Urinary bladder (tissue), 4 donors: ENCODE measurements at places on chromosomes 2 and 18.

- DNase-seq = no peak
These were observed 90.5 kb downstream of the TMEM185B start for GRCh38 chr2:120132691-120133090.

GRCh38 chr2:101831351-101831865 is 133.9 kb downstream of the MAP4K4 start:
- no peak for DNase-seq

DNA sequence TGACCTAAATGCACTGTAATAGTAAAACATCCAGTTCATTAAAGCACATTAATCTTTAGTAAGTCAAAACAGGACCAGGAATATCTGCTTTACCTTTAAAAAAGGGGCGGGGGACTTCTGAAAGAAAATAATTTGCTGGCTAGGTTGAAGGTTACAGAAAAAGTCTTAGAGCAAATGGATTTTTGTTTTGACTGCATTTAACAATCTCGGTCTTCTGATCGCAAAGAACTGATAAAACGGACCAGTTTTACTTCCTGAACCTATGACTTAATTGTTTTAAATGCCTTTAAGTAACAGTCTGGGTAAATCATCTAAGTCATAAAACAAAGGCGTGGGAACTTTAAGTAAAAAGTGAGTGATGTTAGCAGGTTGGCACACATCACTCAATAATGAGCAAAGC is 783 bp downstream of the BUB1 start:
- DNase-seq = no peak

DNA sequence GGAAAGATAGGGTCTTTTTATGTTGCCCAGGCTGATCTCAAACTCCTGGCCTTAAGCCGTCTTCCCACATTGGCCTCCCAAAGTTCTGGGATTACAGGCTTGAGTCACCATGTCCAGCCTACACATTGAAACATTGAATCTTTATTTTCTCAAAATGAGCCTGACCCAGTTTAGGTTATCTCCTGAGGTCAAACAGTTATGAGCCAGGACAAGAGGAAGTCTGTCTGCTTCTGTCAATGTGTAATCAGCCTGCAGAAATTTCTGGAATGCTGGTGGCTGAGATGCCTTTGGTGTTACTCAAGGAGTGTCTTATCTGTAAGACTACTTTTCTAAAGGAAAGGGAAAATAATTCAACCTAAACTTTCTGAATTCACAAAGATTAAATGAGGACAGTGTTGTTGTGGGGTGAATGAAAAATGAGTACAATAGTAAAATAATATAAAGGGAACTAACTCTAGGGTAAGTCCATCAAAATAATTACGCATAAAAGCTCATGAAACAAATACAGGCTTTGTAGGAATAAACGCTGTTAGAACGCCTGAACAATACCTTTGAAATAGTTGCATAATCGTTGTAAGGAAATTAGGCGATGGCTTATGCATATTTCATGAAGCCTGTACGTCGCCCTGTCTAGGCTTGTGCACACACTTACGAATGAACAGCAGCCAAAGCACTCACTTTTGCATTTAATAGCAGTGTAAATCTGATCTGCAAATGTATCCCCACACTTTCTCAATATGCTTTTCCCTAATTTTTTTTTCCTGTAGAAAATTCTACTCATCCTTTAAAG is 260.8 kb downstream of the RDH14 start:
- DNase-seq = no peak

DNA sequence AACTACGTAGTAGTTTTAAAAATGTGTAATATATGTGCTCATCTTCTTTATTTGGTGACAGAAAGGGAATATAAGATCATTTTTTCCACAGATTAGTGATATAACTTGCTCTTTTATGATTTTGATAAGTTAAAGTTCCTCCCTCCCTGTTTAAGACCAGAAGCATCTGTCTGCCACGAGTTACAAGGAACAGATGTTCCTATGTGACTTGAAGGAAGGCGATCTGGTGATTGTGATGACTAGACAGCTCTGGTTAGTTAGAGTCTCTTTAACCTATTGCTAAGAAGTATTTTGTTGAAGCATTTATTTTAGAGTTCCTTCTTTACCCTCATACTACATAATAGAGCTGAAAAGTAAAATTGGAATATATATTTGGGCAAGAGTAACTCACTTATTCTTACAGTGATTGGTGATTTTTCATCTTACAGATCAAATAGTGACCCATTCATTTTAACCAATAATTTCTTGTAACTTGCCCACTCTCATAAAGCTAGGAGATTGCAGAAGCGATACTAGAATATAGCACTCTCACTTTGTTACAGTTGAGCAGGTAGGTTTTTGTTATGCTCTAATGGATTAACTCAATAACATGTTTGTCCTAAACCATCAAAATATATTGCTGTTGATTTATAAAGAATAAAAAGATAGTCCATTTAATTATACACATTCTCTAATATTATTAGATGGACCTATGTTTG is 218.7 kb downstream of the SLC4A10 start:
- DNase-seq = no peak

DNA sequence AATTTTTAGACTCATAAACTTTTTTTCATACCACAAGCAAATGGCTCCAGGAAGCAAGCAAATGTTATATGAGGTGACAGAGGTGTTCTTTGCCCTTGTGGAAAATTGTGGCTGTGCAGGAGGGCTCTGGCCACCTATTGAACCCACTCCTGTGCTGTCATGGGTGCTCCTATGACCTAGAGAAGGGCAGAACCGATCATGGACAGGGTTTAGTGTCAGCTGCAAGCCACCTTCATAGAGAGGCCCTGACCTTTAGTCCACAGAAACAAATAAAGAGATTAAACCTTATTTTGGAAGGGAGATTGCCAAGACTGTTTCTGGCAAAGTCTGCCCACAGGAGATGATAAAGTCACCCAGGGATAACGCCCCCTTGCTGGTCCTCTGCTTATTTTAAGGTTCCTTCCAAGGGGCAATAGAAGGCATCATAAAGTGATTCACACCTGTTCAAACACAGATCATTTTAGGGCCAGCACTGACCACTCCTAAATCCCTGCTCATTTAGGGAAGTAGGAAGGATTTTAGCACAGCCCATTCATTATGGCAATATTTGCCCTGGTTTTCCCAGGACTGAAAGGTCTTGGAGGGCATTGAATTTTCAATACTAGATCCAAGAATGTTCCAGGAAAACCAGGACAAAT is 26.1 kb upstream of the STAT4 start:
- DNase-seq = no peak

DNA sequence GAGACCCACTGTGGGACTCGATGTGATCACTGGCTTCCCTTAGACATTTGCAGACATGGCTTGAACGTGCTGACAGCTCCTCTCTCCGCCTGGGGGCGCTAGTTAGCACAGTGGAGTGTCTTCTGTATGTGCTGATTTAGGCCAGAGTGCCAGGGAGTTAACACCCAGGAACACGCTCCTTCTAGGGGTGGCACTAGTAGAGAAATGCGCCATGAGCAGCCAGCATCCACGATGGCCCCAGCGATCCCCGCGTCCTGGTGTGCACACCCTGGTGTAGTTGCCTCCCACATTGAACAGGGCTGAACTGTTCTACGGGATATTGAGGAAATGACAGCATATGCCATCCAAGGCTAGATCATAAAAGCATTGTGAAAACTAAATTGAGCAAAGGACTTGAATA is 11.4 kb upstream of the NMUR1 start:
- DNase-seq = no peak

GRCh38 chr2:137943678-137944347 is 20.5 kb upstream of the HNMT start:
- DNase-seq = no peak

DNA sequence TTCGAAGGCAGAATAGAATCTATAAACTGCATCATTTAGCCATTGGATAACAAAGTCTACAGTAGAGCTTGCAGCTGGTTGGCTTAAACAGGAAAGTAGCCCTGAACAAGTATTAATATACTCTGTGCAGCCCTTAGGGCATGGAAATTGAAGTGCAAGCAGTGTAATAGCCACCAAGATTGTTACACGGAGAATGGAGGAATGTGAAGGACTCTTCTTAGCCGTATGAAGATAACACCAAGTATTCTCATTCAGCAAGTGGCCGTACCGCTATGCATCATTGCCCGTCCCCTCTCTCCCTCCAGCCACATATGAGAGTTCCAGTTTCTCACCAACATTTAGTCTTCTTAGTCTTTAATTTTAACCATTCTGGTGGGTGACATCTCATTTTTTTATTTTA is 40.5 kb downstream of the ANKRD12 start:
- DNase-seq = no peak

- DNase-seq = no peak
These were observed 352.4 kb downstream of the ZNF516 start for GRCh38 chr18:76142611-76143010.

- no peak for DNase-seq
These were observed 280.1 kb upstream of the SALL3 start for GRCh38 chr18:78699499-78699898.

DNA sequence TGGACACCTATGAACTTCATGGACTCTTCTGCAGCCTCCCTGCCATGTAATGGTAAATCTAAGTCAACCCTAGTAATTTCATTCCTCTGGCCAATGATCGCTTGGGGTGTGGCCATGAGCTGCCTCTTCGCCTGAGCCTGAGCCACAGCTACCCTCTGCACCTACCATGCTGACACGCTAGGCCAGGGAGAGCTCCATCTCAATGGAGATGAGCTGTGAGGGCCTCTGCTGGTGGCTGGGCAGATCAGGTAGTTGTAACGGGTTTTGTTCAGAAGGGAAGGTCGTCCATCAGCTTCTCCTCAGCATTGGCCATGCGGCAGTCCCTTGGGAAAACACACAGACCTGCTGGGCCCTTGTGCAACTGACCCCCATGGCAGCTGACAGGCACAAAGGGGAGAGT is 24.4 kb downstream of the MPHOSPH10 start:
- DNase-seq = no peak

- DNase-seq = no peak
These were observed 1.3 kb upstream of the TBC1D8 start for GRCh38 chr2:101152272-101153076.

DNA sequence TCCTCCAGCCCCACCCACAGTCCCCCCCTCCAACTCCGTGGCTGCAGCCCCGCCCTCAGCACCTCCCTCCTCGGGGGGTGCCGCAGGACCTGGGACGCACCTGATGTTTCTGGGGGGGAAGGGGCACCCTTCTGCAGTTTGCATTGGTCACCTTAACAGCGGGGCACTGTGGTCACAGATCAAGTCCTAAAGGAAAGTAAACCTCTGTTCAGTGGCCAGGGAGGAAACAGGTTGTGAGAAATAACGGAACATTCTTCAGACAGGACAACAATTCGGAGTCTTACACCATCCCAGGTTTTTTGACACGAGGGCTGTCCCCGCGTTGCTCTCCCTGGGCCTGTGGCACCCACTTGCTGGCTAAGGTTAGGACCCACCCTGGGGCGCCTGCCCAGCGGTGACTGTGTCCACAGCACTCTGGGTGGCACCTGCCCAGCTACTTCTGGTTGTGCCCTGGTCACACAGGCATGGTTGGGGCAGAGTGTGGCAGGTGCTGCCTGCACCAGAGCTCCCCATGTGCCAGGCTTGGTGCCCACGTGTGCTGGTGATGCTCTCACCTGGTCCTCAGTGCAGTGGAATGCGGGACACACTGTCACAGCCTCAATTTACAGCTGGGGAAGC is 93.5 kb upstream of the OTOS start:
- DNase-seq = no peak

DNA sequence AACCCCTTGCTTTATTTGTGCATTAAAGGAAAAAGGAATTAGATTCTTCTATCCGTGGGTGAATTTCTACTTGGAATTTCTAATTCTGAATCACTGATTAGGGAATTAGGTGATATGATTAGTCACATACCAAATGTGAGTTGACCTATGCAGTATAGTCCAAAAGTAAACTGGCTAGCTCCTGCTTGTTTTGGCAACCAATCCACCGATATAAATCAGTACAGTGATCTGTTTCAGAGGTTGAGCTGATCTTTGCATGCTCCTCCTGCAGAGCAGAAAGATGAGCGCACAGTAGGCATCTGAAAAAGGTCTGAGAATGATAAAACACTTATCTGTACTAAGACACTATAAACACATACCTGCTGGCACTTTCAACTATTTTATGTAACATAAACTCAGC is 86.6 kb downstream of the LRP1B start:
- no peak for DNase-seq

GRCh38 chr2:341017-341542 is 53.2 kb upstream of the ALKAL2 start:
- no peak for DNase-seq

- DNase-seq = no peak
These were observed 566 bp upstream of the CMPK2 start for GRCh38 chr2:6866275-6866671.

GRCh38 chr2:158464426-158465281 is 7.9 kb downstream of the PKP4 start:
- DNase-seq = no peak

DNA sequence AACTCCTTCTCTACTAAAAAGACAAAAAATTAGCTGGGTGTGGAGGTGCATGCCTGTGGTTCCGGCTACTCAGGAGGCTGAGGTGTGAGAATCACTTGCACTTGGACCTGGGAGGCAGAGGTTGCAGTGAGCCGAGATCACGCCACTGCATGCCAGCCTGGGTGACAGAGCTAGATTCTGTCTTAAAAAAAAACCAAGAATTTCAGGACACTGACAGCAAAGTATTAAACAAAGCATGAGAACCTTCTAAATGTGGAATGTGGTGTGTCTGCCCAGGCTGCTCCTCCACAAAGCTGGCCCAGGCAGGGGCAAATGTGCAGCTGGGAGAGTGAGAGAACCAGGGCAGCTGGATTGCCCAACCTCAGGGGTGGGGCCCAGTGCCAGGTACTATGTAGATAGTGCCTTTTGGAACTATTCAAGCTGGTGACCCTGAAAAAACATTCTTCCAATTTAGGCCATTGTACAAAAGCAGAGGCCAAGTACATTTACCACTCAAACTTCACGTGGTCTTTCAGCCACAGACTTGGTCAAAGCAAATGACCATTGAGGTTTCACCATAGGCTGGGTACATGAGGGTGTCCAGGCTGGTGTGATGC is 6.7 kb upstream of the UGT1A5 start:
- DNase-seq = no peak

- no peak for DNase-seq
These were observed 47.4 kb upstream of the CYRIA start for GRCh38 chr2:16713011-16713423.

GRCh38 chr2:71892423-71892730 is 255.3 kb downstream of the CYP26B1 start:
- DNase-seq = no peak

- DNase-seq = no peak
These were observed 28.2 kb downstream of the OSBPL1A start for GRCh38 chr18:24369426-24369825.

GRCh38 chr18:10863026-10863425 is 286.3 kb downstream of the PIEZO2 start:
- no peak for DNase-seq

- no peak for DNase-seq
These were observed 296.6 kb downstream of the GULP1 start for GRCh38 chr2:188588235-188588634.

GRCh38 chr2:217956586-217957457 is 46.0 kb downstream of the TNS1 start:
- DNase-seq = no peak
